Colonic mucosa (tissue), 4 donors: ENCODE measurements at places on chromosomes 3 and 15. TPM values are rescaled to one million over a fixed set of nuclear protein-coding genes. Genes with fewer than 3 reads are reported as not detected.

DNA sequence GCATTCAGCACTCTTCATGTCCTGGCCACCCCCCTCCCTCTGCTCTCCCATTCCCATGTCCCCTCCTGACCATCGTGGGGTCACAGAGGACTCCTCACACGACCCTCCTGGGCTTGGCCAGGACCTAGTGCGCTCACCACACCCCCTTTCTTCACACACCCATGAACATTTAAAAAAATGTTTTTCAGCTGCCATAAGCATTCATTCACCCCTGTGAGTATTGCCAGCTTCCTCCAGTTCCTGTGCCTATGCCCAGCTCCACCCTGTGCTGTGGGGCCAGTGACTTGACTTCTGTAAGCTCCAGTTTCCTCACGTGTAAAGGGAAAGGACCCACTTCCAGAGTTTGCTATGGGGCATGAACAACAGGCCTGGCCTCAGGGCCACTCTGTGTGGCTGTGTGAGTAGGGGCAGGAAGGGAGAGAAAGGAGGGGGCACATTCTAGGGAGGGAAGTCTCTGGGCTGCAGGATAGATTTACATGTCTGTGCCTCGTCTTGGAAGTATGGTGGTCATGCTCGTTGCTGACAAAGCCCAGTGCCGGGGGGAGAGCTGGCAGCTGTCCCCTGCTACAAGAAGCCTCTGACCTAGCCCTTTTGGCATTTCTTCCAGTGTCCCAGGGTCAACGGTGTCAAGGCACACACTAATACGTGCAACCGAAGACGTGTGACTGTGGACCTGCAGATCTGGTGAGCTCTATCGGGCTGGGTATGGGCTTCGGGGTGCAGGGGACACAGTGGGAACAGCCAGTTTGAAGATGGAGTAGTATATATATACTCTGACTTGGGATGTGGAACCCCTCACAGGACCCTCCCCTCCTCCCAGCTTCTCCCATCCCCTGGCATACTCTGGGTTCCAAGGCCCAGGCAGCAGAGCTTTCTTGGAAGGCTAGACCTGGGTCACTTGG, 22.8 kb downstream of the ESYT3 start:
- no peak for DNase-seq

The ARGFX gene
- not detected for total RNA-seq

DNA sequence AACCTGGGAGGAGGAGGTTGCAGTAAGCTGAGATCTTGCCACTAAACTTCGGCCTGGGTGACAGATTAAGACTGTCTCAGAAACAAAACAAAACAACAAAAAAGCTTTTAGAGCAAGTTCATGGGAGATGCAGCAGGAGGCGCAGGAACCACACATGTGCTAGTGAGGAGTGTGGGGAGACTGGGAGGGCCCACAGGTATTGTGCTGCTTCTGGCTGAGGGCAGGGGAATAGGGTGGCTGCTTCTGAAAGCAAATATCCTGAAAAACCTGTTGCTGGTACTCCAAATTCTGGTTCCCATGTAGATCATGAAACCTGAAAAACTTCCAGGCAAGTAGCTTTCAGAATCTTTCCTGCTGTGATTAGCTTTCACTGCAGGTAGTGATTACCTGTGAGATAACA, 22.1 kb downstream of the TYRO3 start:
- DNase-seq: no peak

The RBP2 gene
- total RNA-seq: 3.1 TPM

DNA sequence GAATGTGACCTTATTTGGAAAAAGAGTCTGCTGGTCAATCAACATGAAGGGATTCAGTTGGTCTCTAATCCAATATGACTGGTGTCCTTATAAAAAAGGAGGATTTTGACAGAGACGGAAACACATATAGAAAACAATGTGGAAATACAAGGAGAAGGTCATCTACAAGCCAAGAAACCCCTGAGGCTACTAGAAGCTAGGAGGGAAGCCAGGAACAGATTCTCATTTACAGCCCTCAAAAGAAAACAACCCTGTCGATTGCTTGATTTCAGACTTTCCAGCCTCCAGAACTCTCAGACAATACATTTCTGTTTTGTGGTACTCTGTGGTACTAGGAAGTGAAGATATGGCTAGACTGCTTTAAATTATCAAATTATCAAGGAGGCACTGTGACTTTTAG, 162.9 kb upstream of the IGF1R start:
- no peak for DNase-seq

- no peak for DNase-seq
Measured at GRCh38 chr15:63187589-63188226, 1.7 kb upstream of the RAB8B start.

GRCh38 chr3:54476891-54477290, 354.5 kb downstream of the CACNA2D3 start:
- no peak for DNase-seq

The HIGD2B gene
- not detected for total RNA-seq

The CCR3 gene
- total RNA-seq: not detected

The ZMYND10 gene
- 1.5 TPM for total RNA-seq

The ASB7 gene
- total RNA-seq: 16.2 TPM

DNA sequence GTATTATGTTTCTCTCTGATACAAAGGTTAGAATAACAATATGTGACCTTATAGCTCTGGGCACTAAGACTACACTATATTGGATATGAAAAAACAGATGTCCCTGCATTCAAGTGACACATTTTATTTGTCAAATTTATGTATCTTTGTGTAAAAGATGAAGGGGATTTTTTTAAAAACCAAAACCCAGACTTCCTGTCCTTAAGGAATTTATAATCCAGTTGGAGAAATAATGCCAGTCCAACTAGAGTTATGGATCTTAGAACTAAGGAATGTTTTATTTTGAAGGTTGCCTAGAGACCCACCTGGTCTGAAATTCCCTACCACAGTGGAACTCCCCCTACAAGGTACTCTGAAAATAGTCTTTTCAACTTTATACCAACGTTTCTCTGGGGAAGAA, 33.3 kb upstream of the PIK3CB start:
- DNase-seq: no peak

DNA sequence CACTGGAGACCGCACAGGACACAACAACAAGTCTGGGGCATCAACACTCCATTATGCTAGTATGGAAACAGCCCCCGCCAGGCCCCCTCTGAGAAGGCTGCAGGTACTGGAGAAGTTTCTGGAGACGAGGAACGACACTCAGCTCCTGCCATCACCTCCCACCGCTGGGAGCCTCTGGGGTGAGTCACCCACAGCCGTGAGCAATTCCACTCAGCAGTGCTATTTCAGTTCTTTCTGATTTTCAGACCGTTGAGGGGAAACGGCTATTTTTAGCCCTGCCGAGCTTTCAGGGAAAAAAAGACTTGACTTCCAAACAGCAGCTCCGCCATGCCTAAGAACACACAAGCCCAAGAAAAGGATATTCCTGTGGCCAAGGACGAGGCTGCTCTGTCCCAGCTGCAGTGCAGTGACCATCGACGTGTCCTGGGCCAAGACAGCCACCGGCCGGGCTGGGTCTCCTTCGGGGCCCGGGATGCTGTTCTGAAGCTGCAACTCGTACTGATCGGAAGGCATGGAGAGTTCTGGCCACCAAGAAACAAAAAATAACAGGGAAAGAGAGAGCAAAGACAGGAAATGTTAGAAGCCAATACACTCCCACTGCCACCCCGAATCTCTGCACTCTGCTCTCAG, 40.8 kb downstream of the NUP210 start:
- no peak for DNase-seq

DNA sequence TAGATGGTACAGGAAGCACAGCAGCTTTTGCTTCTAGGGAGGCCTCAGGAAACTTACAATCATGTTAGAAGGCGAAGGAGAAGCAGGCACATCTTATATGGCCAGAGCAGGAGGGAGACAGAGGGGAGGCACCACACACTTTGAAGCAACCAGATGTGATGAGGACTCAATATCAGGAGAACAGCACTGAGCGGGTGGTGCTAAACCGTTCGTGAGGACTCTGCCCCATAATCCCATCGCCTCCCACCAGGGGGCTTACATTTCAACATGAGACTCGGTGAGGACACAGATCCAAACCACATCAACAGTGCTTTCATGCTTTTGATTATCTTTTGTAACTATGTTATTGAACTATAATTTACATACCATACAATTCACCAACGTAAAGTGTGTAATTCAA, 7.6 kb upstream of the TMEM44 start:
- DNase-seq: no peak

The TTLL13 gene
- 0.35 TPM for total RNA-seq

GRCh38 chr3:154819491-154819890, 260.6 kb upstream of the MME start:
- DNase-seq: no peak
